ENCODE measurements at places on chromosomes 2 and 18. TPM values are rescaled to one million over a fixed set of nuclear protein-coding genes. Genes with fewer than 3 reads are reported as not detected.

The FOXD4L1 gene
- 0.17 TPM for total RNA-seq

The ANKRD62 gene
- 0.06 TPM for total RNA-seq

The FOXI3 gene
- total RNA-seq = 0.10 TPM

The SLC23A3 gene
- 0.69 TPM for total RNA-seq

The CRACDL gene
- 1.9 TPM for total RNA-seq

The GCG gene
- not detected for total RNA-seq

The SKOR2 gene
- 0.55 TPM for total RNA-seq

The ZNF804A gene
- 3.7 TPM for total RNA-seq
